NCI-H2081 treated with DMSO at 0.1 percent for 48 hours (cell line): ENCODE measurements at places on chromosomes 7 and 10.

DNA sequence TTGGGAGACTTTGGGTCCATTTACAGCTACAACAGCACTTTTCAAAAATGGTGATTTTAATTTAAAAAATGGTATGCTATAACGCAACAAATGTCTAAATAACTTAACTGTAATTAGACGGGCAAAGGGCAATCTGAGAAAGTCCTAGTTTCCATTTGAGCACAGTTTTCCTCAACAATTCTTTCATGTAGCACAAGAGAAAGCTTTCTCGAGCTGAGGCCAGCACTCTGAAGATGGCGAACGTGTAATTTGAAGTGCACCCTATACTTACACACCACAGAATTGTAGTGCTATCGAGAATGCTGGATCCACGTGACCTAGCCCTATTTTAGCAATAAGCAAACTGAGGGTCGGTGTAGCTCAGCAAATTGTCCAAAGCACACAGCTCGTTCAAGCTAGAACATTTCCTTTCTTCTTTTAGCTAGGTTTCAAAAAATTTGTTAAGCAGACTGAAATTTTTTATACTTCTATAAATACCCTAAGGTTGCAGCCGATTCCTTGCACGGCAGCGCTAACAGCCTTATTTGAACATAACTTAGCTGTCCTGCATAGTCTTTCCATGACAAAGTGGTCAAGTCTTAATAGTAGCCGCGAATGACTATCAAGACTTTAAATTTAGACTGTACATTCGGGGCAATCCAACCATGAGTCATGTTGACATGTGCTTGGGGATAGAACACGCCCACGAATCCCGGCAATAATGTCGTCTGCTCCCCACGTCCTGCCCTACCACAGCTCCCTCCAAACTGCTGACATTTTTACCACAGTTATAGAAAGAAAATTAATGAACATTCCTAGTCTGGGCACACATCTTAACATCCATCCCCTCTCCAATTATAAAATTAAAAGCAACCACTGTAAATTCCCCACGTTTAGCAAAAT, 10.0 kb downstream of the KLF6 start:
- no peak for DNase-seq

- DNase-seq: no peak
Observed at GRCh38 chr10:119283818-119284217, 76.4 kb downstream of the GRK5 start.

- no peak for DNase-seq
Observed at GRCh38 chr10:80599424-80599847, 61.7 kb downstream of the SH2D4B start.

- DNase-seq: no peak
Observed at GRCh38 chr10:122551450-122551849, 9.1 kb upstream of the DMBT1 start.

DNA sequence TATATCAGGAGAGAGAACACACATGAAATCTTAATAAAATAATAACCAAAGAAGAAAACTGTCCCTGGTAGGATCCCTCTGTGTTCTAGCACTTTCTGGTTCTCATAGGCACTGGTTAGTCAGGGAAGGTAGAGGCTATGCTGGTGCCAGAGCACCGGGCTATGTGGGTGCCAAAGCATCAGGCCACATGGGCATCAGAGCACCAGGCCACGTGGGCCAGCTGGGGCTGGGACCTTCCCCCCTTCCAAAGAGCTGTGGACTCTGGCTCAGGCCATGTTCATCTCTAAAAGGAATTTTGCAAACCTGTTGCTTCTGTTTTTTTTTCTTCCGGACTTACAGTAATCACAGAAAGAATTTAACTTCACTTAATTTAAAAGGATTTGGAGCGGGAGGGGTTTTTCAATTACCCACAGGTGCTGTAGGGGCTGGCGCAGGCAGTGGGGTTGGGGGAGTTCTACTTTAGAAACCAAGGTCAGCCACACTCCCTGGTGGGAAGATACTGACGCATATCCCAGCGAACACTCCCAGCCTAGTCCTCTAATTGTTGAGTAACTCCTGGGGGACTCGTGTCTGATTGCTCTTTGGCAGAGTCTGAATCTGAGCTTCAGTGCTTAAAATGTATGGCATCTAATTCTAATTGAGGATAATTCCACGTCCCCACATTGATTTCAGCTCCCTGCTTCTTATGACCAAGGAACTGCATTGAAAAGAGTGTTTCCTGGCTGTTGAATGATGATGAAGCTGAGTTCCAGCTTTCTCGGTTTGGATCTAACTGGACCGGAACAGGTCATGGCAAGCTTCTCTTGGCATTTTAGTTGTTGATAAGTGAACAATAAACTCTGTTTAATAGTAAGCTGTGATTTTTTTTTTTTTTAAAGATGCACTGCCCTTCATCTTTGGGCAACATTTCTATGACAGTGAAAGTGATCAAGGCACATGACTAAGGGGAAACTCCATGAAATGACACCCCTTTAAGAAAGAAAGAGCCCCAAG, 110.7 kb upstream of the FZD8 start:
- DNase-seq: no peak

DNA sequence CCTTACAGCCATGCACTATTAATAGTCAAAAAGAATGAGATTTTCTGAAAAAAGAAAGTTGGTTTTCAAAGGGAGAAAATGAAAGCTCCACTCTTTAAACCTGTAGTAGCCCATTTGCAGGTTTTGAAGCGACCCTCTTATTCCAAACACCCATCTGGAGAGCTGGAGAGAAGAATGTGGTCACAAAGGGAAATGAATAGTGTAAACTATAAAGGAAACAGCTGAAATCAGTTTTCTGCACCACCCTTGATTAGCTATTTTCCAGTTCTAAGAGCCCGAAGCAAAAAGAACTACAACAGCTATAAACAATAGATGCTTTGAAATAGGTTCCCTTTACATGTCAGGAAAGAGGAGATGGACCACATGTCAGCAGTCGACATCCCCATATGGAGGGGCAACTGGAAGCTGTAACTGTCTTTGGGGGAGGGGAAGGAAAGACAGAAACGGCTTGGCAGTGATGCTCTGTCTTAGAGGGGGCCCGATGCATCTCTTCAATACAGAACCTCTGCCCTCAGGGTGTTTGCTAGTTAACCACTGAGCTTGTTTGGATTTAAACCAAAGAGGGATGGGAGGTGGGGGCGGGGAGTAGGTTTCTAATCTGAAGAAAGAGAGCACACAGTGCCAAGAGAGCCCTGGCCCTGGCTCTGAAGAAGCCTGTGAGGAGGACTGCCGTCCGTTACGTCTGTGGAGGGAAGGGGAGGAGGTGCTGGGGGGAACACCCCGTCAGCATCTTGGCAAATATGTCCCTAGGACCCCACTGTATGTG, 55.3 kb downstream of the CPVL start:
- no peak for DNase-seq

DNA sequence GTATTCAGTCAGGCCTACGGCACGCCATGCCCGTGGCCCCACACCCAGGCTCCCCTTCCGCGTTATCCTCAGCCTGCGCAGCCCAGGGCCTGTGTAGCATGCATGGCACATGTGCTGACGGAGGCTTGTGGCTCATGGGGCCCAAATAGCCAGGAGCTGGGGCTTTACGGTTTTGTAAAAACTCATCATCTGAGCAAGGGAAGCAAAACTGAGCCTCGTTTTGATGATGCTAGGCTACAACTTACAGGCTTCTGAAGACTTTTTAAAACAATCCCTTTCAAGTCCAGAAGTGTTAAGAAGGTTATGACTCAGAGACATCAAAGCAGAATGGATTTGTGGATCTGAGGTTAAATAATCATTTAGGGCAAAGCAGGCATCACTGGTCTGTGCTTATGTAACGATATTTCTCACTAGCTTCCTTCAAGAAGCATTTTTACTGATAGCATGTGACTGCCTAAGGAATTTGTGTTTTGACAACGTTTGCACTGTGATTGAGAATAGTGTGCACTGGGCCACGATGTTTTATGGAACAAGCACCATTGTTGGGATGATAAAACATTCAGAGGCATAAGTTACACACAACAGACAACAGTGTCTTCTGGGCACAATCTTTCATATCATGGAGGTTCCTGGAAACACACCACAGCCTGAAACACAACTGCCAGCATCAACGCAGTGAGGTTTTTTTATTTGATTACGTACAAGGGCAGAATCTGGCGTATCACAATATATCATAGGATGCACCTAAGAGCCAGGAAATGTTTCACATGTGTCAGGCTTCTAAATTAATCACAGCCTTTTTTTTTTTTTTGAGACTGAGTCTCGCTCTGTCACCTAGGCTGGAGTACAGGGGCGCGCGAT, 274.3 kb downstream of the CCDC3 start:
- DNase-seq: no peak

GRCh38 chr7:28815369-28815927, 142.7 kb downstream of the TRIL start:
- no peak for DNase-seq
